Muscle of leg (tissue), 16 donors: ENCODE measurements at places on chromosomes 7 and 10.

DNA sequence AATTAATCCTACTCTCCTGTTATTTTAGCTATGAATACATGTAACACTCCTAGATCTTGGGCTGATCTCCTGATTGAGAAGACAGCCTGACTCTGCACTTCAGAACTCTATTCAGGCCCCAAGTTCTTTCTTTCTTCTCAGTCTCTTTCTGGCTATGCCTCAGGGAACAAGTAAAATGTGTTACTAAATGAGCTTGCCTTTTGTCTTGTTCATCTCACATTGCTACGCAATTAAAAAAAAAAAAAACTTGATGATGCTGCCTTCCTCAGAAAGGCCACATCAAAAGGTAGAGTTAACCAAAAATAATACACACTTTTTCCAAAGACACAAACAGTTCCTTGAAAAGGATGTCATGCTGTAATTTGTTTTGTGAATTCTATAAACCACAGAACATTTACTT lies 258.1 kb downstream of the TWIST1 start:
- no peak for DNase-seq

GRCh38 chr7:2722591-2722990 lies 34.6 kb downstream of the AMZ1 start:
- no peak for DNase-seq

DNA sequence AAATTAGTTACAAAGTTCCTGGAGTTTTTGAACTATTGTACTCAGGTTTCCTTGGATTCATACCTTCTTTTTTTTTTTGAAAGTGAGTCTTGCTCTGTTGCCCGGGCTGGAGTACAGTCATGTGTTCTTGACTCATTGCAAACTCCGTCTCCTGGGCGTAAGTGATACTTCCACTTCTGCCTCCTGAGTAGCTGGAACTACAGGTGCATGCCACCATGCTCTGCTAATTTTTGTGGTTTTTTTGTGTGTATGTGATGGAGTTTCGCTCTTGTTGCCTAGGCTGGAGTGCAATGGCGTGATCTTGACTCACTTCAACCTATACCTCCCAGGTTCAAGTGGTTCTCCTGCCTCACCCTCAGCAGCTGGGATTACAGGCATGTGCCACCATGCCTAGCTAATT lies 22.3 kb downstream of the MCM10 start:
- no peak for DNase-seq

- DNase-seq: no peak
Observed at GRCh38 chr10:46235705-46236545, 50.9 kb upstream of the ANTXRL start.

GRCh38 chr7:130733931-130734814 lies at the start of gene KLF14:
KLF14 (minus strand) TSS chr7:130734207; CDS start chr7:130734033, 174 bp downstream.
- DNase-seq: peak; percentile 82

DNA sequence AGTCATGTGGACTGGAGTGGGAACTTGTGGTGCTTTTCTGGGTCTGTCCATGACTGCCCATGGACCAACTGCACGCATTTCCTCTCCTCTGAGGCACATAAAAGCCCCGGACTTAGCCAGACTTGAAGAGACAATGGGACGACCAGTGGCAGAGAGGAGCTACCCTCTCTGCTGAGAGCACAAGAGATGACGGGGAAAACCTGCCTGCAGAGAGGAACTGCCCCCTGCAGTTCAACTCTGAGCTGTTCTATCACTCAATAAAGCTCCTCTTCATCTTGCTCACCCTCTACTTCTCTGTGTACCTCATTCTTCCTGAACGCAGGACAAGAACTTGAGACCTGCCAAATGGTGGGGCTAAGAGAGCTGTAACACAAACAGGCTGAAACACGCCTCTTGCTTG lies 184.5 kb downstream of the ZNF438 start:
- no peak for DNase-seq
